8988T (cell line): ENCODE measurements at places on chromosomes 2 and 18.

- DNase-seq: no peak
Observed at GRCh38 chr2:187890690-187891089, 336.5 kb upstream of the TFPI start.

GRCh38 chr2:96602330-96602823 is 35.7 kb downstream of the KANSL3 start:
- DNase-seq: no peak

GRCh38 chr2:190847504-190848081 is 33.0 kb upstream of the GLS start:
- DNase-seq: no peak

DNA sequence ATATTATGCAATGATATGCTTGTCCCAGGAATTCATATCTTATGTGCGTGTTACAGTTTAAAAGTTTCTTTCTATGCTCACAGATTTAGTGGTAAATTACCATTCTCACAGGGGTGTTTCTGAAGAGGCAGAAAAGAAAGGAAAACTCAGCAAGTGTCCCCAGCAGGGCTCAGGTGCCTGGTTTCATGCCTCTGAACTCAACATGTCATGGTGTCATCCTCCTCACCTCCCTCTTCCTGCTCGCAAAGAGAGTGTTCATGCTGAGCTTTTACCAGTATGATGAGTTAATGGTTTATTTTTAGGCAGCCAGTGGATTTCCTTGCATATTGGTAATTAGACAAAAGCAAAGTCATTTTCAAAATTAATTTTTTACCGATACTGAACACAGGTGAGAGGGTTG is 492.9 kb upstream of the ZEB2 start:
- no peak for DNase-seq

DNA sequence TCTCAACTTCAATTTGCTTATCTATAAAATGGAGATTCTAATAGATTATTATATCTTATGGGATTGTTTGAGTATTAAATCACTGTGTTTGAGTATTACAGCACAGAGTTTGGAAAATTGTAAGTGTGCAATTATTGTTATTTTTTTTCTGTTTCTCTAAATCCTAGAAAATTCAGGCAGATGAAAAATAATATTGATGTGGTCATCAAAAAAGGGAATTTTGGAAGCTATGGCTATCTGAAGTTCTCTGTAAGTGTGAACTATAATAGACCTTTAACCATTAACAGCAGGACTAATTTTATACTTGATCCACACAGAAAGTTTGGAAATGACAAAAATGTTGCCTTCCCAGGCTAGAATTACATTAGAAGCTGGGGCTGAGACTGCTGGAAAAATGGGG is 393.2 kb downstream of the SUCLG1 start:
- DNase-seq: no peak
